RCC 7860 (cell line): ENCODE measurements at places on chromosomes 12 and 14.
A peak's percentile ranks its signal among the peaks of the same experiment; 100 is the strongest.

GRCh38 chr14:104341532-104342434, 203.4 kb downstream of the KIF26A start:
- DNase-seq = no peak

- no peak for DNase-seq
These were observed 348.8 kb downstream of the GXYLT1 start for GRCh38 chr12:41795910-41796309.

GRCh38 chr12:55702861-55703260, 4.8 kb downstream of the ITGA7 start:
- no peak for DNase-seq

DNA sequence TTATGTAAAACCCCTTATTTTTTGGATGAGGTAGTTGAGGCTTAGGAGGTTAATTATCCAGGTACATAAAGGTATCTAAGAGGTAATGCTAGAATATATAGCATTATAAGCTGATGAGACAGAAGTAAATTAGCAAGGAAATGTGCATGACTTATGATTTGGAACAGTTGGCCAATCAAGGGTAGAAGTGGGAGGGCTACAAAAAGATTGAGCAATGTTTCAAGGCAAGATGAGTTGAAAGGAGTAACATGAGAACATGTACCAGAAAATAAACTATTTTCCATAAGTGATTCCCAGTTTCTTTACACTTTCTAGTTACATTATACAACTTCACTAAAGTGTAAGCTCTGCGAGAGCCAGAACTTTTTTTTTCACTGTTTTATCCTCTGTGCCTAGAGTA, 290.9 kb downstream of the LRIG3 start:
- DNase-seq = no peak

- no peak for DNase-seq
These were observed 19.2 kb downstream of the ZNF839 start for GRCh38 chr14:102338724-102339123.

DNA sequence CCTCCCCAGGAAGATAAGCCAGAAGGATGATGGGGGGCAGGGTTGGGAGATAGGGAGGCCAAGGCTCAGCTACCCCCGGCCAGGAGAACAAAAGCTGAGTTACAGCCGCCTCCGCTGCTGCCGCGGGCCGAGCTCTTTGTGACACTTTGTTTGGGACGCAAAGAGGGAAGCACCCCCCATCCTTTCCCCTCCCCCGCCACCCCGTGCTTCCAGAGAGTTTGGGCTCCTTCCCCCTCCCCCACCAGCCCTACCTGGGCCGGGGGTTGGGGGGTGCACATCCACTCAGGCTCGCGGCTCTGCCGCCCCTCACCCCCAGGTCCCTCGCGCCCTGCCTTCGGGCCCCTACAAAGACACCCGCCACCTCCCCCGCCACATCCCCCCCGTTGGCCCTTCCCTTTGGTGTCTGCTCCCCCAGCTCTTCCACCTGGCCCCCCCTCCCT, 799 bp downstream of the ZNF219 start:
- no peak for DNase-seq

DNA sequence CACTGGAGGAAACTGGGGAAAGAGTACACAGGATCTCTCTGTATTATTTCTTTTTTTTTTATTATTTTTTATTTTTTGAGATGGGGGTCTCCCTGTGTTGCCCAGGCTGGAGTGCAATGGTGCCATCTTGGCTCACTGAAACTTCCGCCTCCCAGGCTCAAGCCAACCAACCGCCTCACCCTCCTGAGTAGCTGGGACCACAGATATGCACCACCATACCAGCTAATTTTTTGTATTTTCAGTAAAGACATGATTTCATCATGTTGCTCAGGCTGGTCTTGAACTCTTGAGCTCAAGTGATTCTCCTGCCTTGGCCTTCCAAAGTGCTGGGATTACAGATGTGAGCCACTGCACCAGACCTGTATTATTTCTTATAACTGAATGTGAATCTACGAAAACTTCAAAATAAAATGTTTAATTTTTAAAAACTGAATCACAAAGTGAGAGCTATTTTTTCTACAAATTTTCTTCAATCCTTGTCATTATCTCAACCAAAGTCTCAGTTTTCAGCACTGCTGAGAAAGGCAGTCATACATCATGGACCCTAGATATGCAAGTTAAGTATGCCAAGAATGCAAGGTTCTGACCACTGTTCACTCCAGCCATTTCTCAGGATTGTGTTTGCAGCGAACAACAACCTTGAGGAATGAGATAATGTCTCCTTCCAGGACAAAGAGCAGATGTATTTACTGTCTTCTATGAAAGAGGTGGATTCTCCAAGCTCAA, 2.4 kb downstream of the EAPP start:
- DNase-seq = peak; percentile 44

- no peak for DNase-seq
These were observed at the start of gene DIO3 for GRCh38 chr14:101561145-101561896. Gene DIO3 (plus strand): TSS chr14:101561495.

DNA sequence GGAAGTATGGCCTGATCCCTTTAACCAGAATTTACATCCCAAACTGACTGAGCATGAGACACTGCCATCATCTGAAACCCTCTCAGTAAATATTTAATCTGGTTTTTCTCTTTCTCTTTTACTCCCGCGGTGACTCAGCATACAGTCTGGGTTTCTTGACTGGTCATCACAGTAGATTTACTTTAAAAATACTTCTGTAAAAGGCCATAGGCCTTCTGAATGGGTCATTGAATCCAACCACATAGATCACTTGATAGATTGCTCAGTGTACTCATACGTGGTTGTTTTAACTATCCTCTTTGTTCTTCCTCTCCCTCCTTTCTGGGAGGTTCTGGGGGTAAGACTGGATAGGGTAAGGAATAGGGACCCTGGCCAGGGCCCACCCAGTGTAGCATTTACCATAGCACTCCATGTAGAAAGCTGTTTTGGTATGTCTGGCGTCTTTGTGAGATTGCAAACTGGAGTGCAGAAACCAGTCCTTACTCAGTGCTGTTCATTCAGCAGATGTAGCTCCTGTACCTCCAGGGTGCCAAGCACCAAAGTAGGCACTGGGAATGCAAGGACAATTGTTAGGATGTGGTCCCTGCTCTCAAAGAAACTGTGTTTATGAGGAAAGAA, 165.7 kb downstream of the SRGAP1 start:
- peak; percentile 96 for DNase-seq

DNA sequence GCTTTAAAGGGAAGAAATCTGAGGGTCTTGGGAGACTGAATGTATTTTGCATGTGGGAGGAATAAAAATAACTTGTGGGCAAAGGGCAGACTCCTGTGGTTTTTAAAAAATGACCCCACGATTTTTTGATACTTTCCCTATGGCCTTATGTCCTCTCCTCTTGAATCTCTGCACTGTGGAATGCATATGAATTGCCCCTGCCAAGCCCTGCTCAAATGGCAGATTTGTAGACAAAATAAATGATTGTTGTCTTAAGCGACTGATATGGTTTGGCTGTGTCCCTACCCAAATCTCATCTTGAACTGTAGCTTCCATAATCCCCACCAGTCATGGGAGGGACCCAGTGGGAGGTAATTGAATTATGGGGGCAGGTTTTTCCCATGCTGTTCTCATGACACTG, 223.8 kb downstream of the DACT1 start:
- no peak for DNase-seq

GRCh38 chr12:92047393-92047826, 98.2 kb downstream of the BTG1 start:
- no peak for DNase-seq

- DNase-seq = peak; percentile 8
These were observed 138.5 kb upstream of the AMIGO2 start for GRCh38 chr12:47218191-47218654.

- no peak for DNase-seq
These were observed 32.0 kb downstream of the CCNK start for GRCh38 chr14:99513183-99513694.
